ENCODE measurements at places on chromosomes 7 and 10. TPM values are rescaled to one million over a fixed set of nuclear protein-coding genes. Genes with fewer than 3 reads are reported as not detected.

KMT2E gene
- total RNA-seq = 277 TPM

GRCh38 chr7:118080947-118081346 lies 103.0 kb upstream of the LSM8 start:
- no peak overlapping the region for H3K27ac ChIP-seq
- H3K36me3 ChIP-seq = no peaks in the 10 kb centered on the region
- no peaks in the 10 kb centered on the region for H3K27me3 ChIP-seq

GRCh38 chr10:125002047-125002422 lies 60.1 kb downstream of the ZRANB1 start:
- peaks cover 19% of the 10 kb centered on the region for H3K4me1 ChIP-seq
- no peak overlapping the region for H3K27ac ChIP-seq
- peaks cover 54% of the 10 kb centered on the region for H3K36me3 ChIP-seq
- H3K4me3 ChIP-seq = no peak overlapping the region
- DNase-seq = no peak
- no peaks in the 10 kb centered on the region for H3K27me3 ChIP-seq

- H3K4me1 ChIP-seq = peaks cover 24% of the 10 kb centered on the region
- H3K36me3 ChIP-seq = no peaks in the 10 kb centered on the region
- peak; percentile 61 for DNase-seq
- no peak overlapping the region for H3K4me3 ChIP-seq
- no peaks in the 10 kb centered on the region for H3K27me3 ChIP-seq
Observed at GRCh38 chr7:29976673-29977415, 12.8 kb downstream of the SCRN1 start.

- H3K4me3 ChIP-seq = no peak overlapping the region
- H3K36me3 ChIP-seq = peaks cover 1% of the 10 kb centered on the region
- H3K27ac ChIP-seq = no peak overlapping the region
- no peaks in the 10 kb centered on the region for H3K4me1 ChIP-seq
- no peak for DNase-seq
- H3K27me3 ChIP-seq = no peaks in the 10 kb centered on the region
Observed at GRCh38 chr7:35894721-35895120, 93.9 kb downstream of the SEPTIN7 start.
